Aorta (tissue), 5 donors: ENCODE measurements at places on chromosomes 12 and 14. TPM values are rescaled to one million over a fixed set of nuclear protein-coding genes. Genes with fewer than 3 reads are reported as not detected.

The C12orf57 gene
- total RNA-seq, result 197 TPM

The KRT6C gene
- not detected for total RNA-seq

The PPFIA2 gene
- total RNA-seq, result 20.4 TPM

The SEC23A gene
- total RNA-seq, result 143 TPM

The NXPH4 gene
- total RNA-seq, result 0.55 TPM

The ORAI1 gene
- total RNA-seq, result 12.5 TPM

The MUCL1 gene
- not detected for total RNA-seq

DNA sequence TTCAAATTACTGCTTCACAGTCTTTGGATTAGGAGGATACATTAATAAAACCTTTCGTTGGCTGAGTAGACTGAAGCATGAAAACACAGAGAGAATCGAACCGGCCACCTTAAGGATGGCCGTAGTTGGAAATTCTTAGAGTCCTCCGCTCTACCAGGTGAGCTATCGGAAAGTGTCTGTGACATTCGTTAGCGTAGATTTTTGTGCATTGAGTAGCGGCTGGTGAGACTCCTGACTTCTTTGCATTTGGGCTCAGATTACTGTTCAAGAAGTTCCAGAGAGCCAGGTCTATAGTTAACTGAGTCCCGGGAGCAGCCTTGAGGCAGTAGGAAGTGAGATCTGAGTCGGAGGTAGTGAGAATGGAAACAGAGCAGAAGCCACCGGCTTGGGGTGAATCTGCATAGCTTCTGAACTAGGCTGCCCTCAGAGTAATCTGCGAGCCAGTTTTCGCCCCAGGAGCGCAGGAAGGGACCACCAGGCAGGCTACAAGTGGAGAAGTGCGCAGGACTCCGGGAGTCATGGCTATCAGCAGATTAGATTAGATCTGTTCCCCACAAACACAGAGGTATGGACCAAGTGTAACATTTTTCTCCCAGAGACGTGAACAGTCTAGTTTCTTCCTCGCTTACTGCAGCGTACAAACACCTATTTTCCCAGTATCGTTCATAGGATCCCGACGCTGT is 11.0 kb downstream of the OR6S1 start:
- DNase-seq, result no peak

DNA sequence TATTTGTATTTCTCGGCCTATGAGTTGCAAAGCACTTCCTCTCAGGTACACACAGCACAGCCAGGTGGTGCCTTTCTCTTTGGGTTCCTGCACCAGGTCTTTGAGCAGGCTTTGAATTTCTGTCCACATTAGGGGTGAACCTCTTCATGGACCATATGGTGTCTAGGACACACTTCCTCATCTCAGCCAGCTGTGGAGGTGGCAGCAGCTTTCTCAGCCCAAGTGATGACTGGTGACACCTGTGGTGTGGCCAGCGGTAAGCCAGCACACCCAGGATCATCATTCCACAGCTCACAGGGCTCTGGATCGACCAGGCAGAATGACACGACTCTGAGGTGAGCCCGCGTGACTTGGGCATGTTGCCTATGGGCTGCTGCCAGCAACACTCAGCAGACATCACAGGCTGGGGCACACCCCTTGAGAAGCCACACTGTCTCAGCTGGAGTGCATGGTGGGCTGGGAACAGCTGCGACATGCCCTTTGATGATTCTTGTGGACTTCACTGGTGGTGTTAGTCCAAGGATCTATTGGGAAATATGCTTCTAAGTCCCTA is 36.8 kb downstream of the SLC5A8 start:
- DNase-seq, result no peak

DNA sequence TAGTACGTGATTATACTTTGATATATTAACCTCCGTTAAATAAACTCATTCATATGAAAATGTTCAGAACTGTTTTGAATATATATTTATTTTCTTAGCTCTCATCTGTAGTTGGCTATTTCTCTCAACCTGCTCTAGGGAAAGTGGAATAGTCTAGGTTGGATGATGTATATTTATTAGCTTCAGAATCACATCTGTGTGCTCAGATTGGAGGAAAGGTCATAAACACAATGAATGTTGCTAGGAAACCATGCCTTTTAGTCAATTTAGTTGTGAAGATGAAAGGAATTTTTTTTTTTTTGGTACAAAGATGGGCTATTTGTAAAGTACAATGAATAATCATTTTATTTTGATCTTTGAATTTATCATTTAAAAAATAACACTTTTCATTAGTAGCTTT is 439.1 kb downstream of the FOXG1 start:
- no peak for DNase-seq

GRCh38 chr12:77001276-77001675 is 64.1 kb downstream of the E2F7 start:
- peak; percentile 60 for DNase-seq

DNA sequence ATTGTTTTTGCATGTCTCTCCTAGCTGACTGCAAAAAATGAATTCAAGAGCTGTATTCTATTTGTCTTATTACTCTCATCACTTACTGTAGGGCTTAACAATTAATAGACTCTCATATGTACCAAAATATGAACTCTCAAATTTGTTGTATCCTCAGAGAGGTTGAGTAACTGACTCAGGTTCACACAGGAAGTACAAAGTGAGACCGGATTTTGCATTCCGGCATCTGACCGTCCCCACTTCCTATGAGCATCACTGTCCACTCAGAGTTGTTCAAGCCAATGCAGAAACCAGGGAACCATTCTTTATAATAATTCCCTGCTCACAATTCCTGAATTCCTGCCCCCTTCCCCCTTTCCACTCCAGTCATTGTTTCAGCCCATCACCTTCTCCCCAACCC is 113.3 kb upstream of the AMIGO2 start:
- DNase-seq, result no peak

- no peak for DNase-seq
Observed at GRCh38 chr12:44154128-44154527, 318.2 kb downstream of the TMEM117 start.

GRCh38 chr12:114671066-114671442 is 12.9 kb downstream of the TBX3 start:
- no peak for DNase-seq

DNA sequence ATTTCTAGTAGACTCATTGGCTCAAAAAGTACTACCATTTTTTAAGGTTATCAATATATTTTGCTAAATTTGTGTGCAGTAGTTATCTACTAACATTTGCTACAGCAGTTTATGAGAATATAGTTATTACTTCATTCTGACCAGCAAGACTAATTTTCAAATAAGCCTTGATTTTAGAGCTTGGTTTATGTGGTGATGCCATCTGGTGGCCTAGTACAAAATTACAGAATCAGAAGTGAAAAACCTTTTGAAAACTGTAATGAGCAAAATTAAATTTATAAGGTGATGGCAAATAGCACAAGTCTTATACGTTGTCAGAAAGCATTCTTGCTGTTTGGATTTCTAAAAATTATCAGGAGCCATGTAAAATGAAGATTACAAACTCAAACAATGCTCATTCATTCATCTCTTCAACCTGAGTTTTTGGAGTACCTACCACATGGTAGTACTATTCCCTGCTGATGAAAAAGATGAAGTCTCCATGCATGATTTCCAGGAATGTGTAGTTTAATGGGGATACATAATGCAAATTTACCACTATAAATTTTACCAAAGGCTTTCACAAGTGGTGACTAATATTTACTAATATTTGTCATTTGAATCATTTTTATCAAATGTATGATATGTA is 51.0 kb downstream of the MAGOHB start:
- no peak for DNase-seq

- no peak for DNase-seq
Observed at GRCh38 chr12:7303230-7303629, 642 bp upstream of the ACSM4 start.

- DNase-seq, result no peak
Observed at GRCh38 chr12:102910137-102910536, 6.9 kb downstream of the PAH start.

- DNase-seq, result no peak
Observed at GRCh38 chr12:91183551-91183950, 934 bp upstream of the DCN start.

GRCh38 chr14:64293976-64294671 is at the start of gene ESR2:
TSS of gene ESR2 (minus strand) at chr14:64294371. CDS start at chr14:64282985, 11,386 bp downstream.
- peak; percentile 76 for DNase-seq

DNA sequence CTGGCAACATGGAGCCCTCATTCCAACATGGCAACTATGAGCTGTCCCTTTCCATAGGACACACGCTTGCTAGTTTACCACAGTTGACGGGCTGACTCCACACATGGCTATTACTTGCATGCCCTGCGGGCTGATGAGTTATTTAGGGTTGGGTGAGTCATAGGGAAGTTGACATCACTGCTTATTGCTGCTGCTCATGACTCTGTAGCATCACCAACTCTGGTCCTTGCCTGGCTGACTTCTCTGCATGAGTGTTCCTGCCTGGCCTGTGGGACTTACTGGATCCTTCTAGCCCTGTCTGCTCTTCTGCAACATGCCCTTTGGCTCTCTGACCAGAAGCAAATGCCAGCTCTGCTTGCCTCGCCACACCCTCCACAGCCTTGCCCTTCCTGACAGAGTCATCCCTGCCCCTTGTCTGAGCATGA is 199.5 kb downstream of the ANO6 start:
- DNase-seq, result peak; percentile 82

GRCh38 chr12:122976648-122976975 is 1.6 kb downstream of the OGFOD2 start:
- DNase-seq, result no peak

DNA sequence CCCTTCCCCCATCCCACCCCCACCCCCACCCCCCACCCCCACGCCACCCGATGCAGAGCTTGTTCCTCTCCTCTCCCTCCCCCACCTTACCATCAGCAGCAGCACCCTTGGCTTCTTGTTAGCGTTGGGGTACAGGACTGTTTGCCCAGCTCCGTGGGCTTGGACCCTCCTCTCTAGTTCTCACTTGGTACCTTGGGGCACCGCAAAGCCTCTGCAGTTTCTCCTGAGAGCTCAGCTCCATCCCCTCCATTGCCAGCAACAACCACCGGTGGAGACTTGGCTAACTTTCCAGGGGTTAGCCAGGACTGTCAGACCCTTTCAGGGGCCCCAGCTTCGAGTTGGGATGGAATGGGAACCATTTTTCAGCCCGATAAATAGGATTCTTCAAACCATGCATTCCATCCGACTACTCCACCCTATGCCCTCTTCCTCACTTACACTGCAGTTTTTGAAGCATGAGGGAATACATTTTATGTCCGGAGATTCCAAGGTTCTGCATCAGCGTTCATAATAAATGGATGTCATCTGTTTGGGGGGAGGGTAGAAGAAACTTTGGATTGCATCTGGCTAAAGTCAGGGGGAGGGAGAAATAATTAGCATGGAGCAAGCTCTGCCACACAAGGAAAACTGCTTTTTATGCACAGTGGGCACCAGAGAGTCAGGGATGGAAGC is 1.1 kb downstream of the SCN8A start:
- no peak for DNase-seq
